HL-60 (cell line): ENCODE measurements at places on chromosomes 6 and 20.

- DNase-seq: no peak
Measured at GRCh38 chr6:81820980-81821379, 68.5 kb upstream of the TENT5A start.

- no peak for DNase-seq
Measured at GRCh38 chr6:15137086-15137485, 108.8 kb upstream of the JARID2 start.

DNA sequence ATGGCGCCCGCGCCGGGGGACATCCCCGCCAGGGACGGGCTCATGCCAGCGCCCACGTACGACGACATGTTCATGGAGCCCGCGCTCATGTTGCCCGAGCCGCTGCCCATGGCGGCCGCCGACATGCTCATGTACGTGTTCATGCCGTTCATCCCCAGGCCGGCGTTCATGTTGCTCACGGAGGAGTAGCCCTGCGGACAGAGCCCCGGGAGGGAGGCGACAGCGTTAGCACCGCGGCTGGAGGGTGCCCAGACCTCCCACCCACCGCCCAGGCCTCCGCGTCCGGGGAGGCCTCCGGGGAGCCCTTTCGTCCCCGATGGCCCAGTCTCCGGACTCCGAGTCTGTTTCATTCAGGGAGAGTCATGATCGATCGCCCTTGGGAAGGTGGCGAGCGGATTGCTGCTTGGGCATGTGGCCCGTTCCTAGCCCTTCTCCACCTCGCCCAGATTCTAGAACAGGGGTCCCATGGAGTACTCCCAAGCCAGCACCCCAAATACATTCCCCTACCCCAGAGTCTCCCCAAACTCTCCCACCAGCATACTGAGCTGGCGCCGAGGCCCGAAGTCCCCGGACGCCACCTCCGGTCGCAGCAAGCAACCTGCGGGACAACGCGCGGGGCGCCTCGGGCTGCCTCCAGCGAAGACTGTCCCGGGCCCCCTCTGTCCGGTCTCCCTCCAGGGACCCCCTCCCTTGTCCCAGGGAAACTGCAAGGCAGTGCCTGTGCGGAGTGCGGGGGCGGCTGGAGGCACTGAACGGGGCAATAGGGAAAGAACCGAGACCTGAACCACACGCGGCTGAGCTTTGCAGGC lies 1.2 kb downstream of the FOXA2 start:
- DNase-seq: no peak

GRCh38 chr20:63140514-63141433 lies 75.2 kb downstream of the YTHDF1 start:
- DNase-seq: no peak

- no peak for DNase-seq
Measured at GRCh38 chr20:51315390-51315789, 227.1 kb downstream of the NFATC2 start.

GRCh38 chr6:148288541-148288940 lies 54.1 kb upstream of the SASH1 start:
- DNase-seq: no peak

- DNase-seq: no peak
Measured at GRCh38 chr6:148235446-148235845, 107.2 kb upstream of the SASH1 start.

- no peak for DNase-seq
Measured at GRCh38 chr6:161066511-161066910, 74.9 kb downstream of the MAP3K4 start.

DNA sequence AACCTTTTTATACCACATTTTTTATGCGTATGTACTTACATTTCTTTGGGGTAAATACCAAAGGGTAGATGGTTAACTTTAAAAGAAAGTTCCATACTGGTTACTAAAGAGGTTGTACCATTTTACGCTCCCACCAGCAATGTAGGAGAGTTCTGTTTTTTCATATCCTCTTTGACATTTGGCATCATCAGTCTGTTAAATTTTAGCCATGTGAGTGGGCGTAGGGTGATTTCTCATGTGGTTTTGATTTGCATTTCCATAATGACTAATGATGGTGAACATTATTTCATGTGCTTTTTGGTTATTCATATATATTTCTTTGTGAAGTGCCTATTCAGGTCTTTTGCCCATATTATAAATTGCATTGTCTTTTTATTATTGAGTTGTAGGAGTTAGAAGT lies 194.2 kb downstream of the PRL start:
- DNase-seq: no peak

DNA sequence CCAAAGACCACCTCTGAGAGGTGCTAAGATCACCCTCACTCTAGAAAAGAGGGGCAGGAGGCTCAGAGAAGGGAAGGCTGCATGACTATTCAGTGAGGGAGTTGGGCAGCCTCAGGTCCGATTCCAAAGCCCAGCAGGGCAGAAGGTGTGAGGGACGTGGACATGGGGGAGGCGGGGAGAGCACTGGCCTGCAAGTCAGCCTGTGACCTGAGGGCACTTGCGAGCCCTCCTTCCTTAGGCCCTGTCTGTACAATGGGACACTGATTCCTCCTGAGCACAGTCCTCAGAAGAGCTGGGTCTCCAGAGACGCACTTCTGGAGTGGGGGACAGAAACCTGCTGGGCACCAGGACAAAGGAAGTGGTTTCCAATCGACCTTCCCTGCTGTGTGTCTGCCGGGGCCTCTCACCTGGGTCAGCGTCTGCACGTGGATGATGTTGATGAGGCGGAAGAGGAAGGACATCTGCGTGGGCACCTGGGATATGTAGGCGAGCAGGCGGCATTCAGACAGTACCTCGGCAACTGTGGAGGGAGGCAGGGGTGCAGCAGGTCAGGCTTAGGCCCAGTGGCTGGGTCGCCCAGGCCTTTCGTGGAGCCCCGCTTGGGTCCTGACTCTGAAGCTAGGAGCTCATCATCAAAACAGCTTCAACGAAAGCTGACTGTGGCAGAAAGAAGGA lies 48.5 kb downstream of the MYH7B start:
- DNase-seq: no peak

GRCh38 chr6:94733066-94733465 lies 844.3 kb upstream of the MANEA start:
- no peak for DNase-seq

GRCh38 chr6:25706314-25707014 lies 48.1 kb upstream of the SLC17A4 start:
- DNase-seq: no peak
